ENCODE measurements at places on chromosomes 13 and 19.

DNA sequence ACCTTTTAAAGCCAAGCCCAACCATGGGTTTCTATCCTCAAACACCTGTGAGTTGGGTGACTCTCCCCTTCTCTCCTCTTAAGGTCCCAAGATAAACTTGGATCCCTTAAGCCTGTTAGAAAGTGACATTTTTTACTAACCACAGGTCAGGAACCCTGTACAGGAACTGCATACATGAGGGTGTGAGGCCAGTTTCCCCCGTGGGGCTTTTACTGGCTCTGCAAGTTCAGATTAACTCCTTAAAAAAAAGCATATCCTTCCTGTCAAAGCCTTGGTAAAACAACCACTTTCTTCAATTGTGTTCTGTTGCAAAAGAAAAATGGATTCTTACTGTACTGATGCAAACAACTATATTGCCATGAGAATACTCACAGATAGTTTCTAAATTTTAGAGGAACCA, 2638.7 kb upstream of the PCDH20 start:
- DNase-seq, result no peak

DNA sequence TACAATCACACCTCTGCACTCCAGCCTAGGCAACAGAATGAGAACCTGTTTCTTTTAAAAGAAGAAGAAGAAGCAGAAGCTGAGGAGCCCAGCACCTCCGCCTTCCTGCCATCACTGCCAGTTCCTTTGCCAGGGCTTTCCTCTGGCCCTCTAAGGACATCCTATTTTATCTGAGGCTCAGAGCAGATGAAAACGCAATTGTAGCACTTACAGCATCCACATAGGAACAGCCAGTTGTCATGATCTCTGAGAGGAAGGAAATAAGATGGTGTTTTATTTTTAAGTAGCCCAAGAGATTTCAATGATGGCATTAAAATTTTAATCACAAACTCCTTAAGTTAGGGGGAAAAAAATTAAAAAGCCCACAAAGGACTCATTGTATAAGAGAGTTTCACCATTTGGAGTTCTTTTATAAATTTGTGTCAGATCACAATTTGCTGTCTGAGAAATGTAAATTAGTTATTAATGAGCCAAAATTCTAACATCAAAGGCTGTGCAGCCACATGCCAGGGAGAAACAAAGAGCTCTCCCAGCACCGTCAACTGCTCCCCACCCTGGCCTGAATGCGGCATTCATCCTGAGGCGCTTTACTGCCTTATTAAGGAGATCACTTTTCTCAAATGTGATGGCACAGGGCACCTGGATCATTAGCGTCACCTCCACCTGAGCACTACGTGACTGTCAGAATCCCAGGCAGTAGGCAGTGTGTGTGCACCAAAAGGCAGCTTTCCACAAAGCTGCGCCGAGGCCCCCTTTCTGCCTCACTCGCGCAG, 393.0 kb downstream of the FOXO1 start:
- no peak for DNase-seq

DNA sequence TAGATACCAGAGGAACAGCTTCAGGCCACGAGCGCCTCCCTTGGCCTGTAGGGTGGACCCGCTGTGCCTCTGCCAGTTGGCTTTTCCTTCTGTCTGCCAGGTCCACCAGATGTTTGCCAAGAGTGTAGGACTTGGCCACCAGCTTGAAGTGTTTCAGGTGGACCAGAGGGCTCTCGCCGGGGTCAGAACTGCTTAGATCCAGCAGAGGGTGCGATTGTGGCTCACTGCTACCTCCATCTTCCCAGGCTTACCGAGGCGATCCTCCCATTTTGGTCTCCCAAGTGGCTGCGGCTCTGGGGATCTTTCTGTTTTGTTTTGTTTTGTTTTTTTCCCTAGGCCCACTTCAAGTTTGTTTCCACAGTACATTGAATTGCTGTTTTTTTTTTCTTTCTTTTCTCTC, 23.0 kb upstream of the ZNF730 start:
- DNase-seq, result peak; percentile 25

DNA sequence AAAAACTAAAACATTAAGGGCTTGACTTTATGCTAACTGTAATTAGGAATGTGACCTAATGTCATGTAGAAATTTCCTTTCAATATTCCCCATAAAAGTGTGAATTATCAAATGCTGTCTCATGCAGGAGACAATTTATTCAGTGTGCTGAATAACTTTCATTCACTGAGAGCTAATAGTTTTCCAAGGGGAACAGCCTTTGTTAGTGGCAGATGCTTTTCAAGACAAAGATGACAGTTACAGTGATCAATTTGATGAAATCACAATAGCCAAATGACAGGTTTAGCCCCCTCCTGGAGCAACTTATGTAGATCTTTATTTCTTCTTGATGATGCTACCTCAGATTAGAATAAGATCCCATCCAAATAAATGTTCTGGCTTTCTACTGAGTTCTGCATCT, 275.5 kb downstream of the ITGBL1 start:
- DNase-seq, result no peak

GRCh38 chr13:20230913-20231838, 943 bp downstream of the GJB6 start:
- DNase-seq, result peak; percentile 40

DNA sequence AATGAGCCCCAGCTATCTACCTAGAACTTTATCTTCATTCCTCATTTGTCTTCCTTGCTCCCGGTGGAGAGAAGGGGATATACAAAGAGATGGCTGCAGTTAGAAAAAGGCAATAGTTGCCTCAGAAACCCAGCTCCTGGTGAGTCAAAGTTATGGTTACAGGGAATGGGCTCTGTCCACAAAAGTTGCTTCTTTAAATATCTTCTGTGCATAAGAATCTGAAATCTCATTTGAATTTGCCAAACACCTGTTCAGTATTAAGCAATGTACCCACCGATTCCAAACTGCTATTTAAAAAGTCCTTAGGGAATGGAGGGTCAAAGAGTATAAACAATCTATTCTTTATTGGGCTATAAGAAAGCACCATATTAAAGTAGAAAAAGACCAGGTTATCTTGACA, 48.4 kb downstream of the DCLK1 start:
- DNase-seq, result no peak

- DNase-seq, result no peak
These were observed 252.1 kb upstream of the STARD13 start for GRCh38 chr13:33537676-33538075.

DNA sequence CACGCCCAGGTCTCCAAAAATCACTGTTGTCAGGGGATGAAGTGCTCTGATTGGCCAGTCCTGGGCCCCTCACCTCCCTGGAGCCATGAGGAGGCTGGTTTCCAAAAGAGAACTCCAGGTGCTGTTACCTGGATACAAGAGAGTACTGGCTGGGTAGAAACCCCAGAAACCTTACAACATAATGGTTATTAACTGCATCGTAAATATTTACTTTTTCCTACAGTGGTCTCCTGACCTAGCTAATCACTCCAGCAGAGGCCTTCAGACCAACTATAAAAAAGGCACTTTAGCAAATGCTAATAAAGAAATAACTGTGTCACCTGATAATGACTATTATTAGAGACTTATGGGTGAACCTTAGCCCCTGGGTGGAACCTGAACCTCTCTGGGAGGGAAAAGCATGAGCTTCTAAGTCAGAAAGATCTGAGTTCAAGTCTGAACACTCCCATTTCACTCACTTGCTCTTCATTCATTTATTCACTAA, 1.5 kb upstream of the IGSF23 start:
- DNase-seq, result no peak

- no peak for DNase-seq
These were observed 10.1 kb upstream of the LRCH1 start for GRCh38 chr13:46542833-46543232.

GRCh38 chr19:38203197-38203596, 20.8 kb downstream of the DPF1 start:
- no peak for DNase-seq

DNA sequence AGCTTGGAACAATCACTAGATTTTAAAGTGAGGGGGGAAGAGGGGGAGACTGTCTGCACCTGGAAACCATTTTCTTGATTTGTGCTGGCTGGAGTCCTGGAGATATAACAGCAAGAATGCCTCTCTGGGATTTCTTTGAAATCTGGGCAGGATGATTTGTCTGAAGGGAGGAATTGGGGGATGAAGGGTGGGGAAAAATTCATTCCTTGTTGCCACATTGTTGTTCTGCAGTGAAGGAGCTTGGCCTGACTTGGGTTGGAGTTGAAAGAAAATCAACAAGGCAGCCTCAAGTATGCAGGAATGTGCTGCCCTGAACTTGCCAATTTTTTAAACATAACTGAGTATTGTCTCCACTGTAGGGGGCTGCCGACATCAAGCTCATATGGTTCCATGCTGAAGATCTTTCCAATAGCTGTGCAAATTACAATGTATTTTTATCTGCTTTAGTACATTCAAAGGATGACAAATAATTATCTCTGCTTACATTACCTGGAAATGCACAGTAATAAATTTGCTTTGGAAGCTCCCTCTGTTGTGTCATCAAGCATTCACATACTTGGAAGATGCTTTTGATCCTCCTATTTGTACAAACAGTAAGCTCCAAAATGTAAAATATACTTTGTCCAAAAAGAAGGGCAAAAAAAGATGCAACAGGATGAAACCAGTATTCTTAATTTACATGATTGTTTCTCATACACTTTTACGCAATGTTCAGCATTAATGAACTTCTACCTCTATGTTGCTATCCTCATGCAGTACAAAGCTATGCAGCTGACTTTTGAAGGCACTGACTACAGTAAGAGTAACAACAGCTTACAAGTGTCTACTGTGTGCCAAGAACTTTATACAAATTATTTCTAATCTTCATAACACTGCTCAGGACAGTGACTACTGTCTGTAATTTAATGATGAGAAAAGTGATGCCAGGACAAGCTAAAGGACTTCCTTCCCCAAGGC, 627.9 kb upstream of the KLF12 start:
- DNase-seq, result no peak

DNA sequence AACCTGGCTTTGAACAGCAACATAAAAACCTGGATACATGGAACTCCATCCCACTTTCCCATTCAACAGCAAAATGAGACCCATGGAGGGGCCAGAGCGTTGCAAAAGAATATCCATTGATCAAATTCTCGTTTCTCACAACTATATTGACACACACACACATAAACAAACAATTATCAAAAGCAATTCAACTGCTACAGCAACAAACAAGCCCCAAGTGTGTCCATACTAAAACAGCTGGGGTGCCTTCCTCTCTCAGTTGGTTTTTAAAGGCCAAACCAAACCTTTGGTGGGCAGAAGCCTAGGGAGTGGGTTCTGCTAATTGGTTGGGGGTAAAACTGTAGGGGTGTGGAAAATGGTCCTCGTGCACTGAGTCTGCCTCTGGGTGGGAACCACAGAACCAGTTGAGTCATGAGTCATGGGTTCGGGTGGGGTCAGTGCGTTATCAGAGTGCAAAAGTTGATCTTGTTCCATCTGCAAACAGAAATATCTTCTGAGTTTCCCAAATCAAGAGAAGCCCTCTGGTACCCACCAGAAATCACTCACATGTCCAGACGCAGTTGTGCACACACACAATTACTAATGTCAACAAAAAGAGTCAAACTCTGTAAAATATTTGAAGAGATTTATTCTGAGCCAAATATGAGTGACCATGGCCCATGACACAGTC, 18.5 kb downstream of the GPR42 start:
- no peak for DNase-seq

GRCh38 chr13:114110091-114110829, 22.2 kb downstream of the RASA3 start:
- peak; percentile 97 for DNase-seq

DNA sequence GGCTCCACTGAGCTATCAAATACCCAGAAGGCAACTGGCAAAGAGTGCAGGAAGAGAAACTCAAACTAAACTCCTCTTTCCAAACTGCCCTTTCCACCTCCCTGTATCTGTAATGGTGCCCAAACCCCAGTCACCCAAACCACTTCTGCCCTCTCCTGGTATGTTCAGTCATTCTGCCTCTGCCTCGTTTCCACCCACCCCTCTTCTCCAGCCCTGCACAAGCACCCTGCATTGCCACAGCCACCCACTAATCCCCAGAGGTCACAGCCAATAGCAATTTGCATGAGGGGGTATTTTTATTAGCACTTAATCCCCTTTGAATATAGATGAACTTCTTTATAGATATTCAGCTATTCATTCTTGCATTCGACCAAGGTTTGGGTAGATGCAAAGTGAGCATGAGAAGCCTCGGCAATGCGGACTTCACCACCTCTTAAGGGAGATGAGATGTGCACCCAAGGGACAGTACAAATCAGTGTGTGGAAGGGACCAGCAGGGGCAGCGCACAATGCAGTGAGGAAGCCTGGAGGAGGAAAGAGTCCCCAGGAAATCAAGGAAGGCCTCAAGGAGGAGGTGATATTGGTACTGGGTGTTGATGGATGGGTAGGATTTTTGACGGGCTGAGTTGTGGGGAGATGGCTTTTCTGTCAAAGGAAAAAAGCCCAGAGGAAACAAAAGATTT, 12.4 kb downstream of the TMEM272 start:
- DNase-seq, result peak; percentile 88

GRCh38 chr13:67343777-67344176, 113.6 kb upstream of the PCDH9 start:
- DNase-seq, result no peak

DNA sequence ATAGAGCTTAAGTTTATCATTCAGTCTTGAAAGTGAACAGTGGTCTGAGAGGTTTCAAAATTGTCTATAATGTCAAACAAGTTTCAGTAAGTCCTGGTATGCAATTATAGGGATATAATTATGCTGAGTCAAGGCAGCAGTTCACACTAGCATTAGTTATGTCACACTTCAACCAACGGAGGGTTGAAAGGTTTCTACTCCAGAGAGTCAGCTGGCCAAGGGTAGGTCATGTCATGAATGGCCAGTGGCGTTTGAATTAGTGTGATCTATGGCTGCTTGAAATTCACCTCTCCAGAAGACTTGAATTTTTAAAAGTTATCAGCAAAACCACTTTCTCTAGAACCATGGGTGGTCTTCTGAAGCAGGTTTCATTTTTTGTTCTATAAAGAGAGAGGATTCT, 108.6 kb downstream of the TNFRSF19 start:
- DNase-seq, result no peak

- no peak for DNase-seq
These were observed 7.0 kb upstream of the F10 start for GRCh38 chr13:113115363-113116205.

GRCh38 chr19:58476498-58477015, 405 bp downstream of the ZNF446 start:
- no peak for DNase-seq

- DNase-seq, result peak; percentile 69
These were observed 20.5 kb downstream of the DZIP1 start for GRCh38 chr13:95624020-95624419.

DNA sequence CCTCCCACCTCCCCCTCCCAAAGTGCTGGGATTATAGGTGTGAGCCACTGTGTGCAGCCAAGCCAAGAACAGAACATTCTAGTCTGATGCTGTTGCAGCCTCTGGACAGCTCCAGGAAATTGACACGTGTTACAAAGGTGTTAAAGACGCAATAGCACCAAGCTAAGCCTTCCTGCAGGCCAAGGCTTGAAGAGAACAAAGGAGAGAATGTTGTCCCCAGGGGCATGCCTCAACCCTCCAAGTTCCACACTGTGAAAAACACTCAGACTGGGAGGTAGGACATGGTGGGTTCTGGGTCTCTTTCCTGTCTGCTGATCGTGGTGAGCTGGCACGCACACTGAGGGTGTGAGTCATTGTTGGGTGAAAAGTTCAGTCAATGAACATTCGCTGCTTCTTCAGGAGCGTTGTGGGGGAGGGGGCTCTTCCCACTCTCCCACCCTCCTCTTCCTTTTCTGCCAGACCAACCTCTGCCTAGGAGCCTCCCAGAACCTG, 5.3 kb upstream of the PTPRS start:
- peak; percentile 67 for DNase-seq

All from NB4 (cell line).